ENCODE measurements at places on chromosomes 16 and 17.

DNA sequence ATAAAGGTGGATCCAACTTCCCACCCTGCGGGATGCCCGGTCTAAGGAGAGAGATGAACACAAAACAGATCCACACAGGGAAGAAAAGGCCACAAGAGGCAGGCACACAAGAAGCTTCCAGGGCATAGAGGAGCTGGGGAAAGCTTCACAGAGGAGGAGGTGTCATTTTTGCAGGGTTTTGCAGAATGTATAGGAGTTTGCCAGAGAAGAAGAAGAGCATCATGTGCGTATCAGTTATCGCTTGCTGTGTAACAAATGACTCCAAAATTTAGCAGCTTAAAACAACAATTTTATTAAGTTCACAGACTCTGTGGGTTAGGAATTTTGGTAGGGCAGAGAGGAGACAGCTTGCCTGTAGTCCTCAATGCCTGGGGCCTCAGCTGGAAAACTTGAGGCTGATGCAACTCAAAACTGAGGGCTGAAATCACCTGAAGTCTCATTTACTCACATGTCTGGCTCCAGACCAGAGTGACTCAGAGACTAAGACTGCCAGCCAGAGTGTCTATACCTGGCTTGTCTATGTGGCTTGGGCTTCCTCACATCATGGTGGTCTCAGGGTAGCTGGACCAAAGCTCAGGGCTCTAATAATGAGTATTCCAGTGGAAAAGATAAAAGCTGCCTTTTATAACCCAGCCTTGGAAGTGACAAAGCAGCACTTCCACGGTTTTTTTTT is 33.9 kb upstream of the ZNF423 start:
- DNase-seq, result no peak

DNA sequence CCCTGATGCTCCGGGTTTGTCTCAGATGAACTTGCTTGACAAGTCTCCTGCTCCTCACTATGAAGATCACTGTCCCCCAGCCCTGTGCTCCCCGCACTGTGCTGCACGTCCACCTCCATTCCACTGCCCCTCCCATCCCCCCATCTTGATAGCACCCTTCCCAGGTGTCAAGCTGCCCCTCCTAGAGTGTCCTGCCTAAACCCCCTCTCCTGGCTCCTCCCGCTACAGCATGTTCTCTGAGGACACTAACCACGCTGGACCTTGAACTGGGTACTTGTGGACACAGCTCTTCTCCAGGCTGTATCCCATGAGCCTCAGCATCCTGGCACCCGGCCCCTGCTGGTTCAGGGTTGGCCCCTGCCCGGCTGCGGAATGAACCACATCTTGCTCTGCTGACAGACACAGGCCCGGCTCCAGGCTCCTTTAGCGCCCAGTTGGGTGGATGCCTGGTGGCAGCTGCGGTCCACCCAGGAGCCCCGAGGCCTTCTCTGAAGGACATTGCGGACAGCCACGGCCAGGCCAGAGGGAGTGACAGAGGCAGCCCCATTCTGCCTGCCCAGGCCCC is 18.5 kb downstream of the DEXI start:
- DNase-seq, result no peak

GRCh38 chr17:69300222-69300621 is 26.7 kb downstream of the ABCA5 start:
- no peak for DNase-seq

DNA sequence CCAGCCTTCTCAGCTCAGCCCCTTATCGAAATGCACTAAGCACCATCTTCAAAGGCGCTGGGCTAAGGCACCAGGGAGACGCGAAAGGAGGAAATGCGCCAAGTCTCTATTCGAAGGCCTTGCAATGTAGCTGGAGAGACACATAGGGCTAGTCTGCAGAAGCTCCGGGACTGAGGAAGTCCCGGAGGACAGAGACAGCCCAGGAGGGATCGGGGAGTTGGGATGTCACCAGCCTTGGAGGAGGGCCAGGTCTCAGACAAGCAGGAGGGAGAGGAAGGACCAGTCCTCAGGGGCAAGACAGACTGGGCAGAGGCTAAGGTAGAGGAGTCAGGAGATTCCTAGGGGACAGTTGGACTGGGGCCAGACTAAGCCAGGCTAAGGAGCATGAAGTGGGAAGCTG is 8.5 kb downstream of the C17orf100 start:
- no peak for DNase-seq

DNA sequence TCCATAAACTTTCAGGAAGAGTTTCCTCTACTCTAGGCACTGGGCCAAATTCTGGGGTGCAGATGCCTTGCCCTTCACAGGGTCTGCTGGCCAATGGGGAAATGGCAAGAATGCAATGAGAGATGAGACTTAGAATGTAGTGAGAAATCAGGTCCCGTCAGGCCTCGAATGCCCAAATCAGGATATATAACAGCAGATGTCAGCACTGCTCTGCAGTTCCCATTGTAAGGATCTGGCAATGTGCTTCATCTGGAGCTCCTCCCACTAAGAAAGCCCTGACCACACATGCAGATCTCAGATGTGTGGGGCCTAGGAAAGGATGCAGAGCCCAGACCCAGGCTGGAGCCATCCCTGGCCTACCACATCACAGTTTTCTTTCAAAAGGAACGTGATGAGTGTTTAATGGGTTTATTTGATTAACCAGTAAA is 13.9 kb upstream of the LPCAT2 start:
- no peak for DNase-seq

GRCh38 chr16:66569131-66569530 is 2.9 kb downstream of the CMTM1 start:
- DNase-seq, result no peak

GRCh38 chr17:9177212-9177611 is 155.9 kb downstream of the NTN1 start:
- no peak for DNase-seq

DNA sequence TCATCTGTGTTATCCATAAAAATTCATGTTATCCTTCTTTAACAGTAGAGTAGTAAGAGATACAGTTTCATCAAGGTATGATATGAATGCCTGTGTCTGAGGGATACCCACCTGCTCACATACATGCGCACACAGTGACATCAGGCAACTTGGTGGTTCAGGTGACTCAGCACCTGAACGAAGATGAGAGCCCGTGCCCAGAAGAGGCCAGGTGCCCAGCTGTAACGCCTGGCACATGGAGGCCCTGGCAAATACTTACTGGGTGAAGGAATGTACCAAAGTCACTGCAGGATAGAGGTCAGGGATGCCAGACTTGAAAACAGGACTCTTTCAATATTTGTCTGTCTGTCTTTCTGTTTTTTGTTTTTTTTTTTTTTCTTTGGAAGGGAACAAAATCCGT is 72.6 kb upstream of the LGALS9 start:
- DNase-seq, result no peak

- DNase-seq, result no peak
Observed at GRCh38 chr17:7634384-7634783, 4.4 kb downstream of the SHBG start.

- DNase-seq, result no peak
Observed at GRCh38 chr17:51740531-51740930, 418.0 kb downstream of the CA10 start.

DNA sequence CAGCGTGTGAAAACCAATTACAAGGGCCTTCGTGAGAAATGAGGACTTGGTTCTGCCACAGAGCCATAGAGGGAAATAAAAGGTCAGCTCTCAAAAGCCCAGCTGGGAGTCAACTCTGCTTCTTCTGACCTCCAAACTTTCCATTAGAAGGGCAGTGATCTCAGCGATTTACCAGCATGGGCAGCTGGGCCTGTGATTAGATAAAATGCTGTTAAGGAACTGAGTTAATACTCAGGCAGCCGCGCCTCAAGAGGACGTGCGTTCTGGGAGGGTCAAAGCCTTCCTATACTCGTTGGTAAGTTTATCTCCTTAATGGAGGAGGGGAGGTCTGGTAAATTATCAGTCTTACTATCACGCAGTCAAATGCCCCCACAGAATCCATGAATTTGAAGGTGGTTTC is 480.2 kb upstream of the ERCC4 start:
- no peak for DNase-seq

DNA sequence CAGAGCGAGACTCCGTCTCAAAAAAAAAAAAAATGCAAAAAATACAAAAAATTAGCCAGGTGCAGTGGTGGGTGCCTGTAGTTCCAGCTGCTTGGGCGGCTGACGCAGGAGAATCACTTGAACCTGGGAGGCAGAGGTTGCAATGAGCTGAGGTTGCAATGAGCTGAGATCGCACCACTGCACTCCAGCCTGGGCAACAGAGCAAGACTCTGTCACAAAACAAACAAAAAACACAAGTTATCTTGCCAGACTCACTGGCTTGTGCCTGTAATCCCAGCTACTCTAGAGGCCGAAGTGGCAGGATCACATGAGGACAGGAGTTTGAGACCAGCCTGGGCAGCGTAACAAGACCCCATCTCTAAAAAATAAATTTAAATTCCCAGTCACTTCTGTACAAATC is 3.4 kb upstream of the ST3GAL2 start:
- DNase-seq, result no peak

DNA sequence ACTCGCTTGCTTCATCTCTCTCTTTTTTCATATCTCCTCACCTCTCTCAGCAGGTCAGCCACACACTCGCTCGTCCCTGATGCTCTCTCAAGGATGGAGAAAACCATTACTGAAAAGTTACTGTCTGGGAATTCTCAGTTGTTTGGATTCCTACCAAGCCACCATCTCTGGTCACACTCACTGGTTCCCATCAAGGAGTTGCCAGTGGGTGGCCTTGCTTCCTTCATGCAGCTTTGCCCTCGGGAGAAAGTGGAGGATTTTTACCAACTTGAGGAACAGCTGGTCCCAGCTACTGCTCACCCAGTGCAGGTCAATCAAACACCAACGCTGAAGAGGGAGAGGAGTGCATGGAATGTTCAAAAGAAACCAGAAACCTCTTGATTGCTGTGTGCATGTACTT is 25.3 kb downstream of the MEOX1 start:
- DNase-seq, result no peak

GRCh38 chr17:55567240-55568214 is 56.3 kb upstream of the SMIM36 start:
- DNase-seq, result no peak

- no peak for DNase-seq
Observed at GRCh38 chr17:62876063-62876462, 67.9 kb upstream of the MARCHF10 start.

DNA sequence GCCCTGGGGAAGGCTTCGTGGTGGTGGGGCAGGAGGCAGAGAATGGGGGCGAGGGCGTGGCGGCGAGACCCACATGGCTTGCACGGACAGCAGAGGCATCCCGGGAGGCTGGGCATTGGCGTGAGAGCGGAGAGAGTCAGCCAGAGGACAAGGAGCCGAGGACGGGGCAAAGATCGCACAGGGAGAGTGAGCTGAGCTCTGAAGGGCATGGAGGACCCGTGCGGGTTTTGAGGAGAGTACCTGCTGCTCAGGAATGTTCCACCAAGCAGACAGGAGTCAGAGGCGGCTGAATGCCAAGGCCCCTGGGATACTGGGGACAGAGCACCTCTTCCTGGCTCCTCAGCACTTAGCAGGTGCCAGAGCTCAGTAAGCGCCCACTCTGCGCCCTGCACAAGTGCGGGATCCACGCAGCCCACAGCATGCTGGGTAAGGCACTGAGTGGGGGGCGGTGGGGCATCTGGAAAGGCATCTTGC is 47.8 kb downstream of the ARHGAP27 start:
- no peak for DNase-seq

DNA sequence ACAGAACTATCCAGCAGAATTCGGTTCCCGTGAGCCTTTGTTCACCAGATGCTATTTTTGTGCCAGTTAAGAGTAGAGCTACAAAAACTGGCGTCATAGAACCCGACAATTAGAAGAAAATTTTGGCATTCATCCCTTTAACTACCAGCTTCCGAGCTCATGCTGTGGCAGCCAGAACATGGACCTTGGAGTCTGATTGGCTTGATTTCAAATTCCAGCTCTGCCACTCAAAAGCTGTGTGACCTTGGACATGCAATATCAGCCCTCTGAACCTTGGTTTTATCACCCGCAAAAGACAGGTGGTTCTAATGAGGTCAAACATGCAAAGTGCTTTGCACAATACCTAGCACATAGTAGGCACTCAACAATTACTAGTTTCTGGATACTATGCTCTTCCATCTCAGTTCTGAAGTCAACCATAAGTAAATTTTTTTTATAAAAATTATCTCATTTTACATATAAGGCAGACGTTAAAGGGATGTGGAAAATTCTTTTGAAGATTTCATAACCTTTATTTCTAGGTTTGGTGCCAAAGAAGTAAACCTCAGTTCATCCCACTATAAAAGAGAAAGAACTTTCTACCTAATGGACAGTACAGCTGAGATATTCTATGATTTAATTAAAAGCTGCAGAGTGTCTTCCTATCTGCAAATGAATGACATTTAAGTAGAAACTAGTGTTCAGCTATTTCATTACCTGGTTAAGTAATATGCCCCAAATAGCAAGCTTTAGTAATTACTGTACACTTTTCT is 331.5 kb downstream of the HAPSTR1 start:
- DNase-seq, result no peak

DNA sequence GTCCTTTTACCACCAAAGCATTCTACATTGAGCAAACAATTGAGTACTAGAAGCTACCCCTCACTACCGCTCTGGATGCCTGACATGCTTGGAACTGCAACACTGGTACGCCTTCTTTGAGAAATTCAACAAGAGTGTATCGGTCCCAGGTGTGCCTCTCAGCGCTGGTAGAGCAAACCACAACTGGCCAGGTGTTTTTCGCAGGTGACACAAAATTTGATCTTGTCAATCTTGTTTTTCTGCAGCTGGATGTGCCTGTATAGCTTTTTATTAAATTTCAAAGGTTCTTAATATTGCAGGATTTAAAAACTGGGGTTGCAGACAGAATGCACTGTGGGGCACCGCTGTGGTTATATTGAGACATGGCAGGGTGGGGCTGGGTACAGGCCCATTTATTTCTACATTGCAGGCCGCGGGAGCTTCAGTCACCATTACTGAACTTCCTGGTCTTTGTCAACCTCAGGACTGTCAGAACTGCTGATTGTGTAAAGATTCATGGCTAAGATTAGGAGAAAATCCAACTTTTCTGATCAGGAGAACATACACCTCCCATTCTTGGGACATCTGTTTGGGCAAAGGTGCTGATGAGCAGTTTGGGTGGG is 4.5 kb upstream of the SNX20 start:
- DNase-seq, result no peak

GRCh38 chr17:45334231-45334630 is 17.4 kb upstream of the MAP3K14 start:
- DNase-seq, result no peak

DNA sequence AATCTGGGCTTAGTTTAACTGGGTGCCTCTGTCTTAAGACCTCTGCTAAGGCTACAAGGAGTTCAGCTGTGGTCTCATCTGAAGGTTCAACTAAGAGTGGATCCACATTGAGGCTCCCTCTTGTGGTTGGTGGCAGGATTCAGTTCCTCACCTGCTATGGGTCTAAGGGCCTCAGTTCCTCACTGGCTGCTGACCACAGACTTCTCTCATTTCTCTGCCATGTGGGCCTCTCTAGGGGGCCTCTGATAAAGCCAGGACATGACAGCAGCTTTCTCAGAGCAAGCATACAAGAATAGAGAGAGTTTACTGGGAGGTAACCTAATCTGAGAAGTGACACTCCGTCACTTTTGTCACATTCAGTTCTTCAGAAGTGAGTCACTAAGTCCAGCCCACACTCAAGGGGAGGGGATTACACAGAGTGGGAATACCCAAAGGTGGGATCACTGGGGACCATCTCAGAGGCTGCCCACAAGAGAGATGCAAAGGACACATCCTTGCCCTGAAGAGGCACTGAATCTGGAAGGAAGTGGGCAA is 19.2 kb upstream of the ABAT start:
- DNase-seq, result peak; percentile 35
